H1 (cell line): ENCODE measurements at places on chromosomes 5 and 9. TPM values are rescaled to one million over a fixed set of nuclear protein-coding genes. Genes with fewer than 3 reads are reported as not detected.

The NCS1 gene
- 42.4 and 47.6 TPM in 2 replicates for total RNA-seq

The RAD23B gene
- 162 and 165 TPM in 2 replicates for total RNA-seq

The WNT8A gene
- 0.27 TPM in 1 of 2 replicates, not detected in the other for total RNA-seq

The ASPN gene
- total RNA-seq: not detected in 2 replicates

The DBH gene
- 0.29 TPM in 1 of 2 replicates, not detected in the other for total RNA-seq

The NMUR2 gene
- not detected in 2 replicates for total RNA-seq

The ACTBL2 gene
- not detected in 2 replicates for total RNA-seq

The EPB41L4A gene
- total RNA-seq: 4.6 and 6.1 TPM in 2 replicates

The TCF7 gene
- total RNA-seq: 6.8 and 8.5 TPM in 2 replicates

The N4BP3 gene
- 36.0 and 39.2 TPM in 2 replicates for total RNA-seq

The RBM27 gene
- 42.9 and 44.9 TPM in 2 replicates for total RNA-seq

The KCTD16 gene
- total RNA-seq: 0.10 and 0.24 TPM in 2 replicates

The CAMK2A gene
- 0.23 and 0.28 TPM in 2 replicates for total RNA-seq

The KIAA0825 gene
- total RNA-seq: 0.98 and 1.0 TPM in 2 replicates

The SPINK7 gene
- not detected in 2 replicates for total RNA-seq

The HSPA4 gene
- 411 and 445 TPM in 2 replicates for total RNA-seq

The ERAP2 gene
- total RNA-seq: not detected in 2 replicates

The PPP3R2 gene
- not detected in 2 replicates for total RNA-seq

The IL4 gene
- not detected in 2 replicates for total RNA-seq

The SLC22A4 gene
- total RNA-seq: 0.54 and 0.60 TPM in 2 replicates

The CNTRL gene
- total RNA-seq: 13.9 and 14.3 TPM in 2 replicates

The INSL4 gene
- total RNA-seq: not detected in 2 replicates

The PIP5K1B gene
- total RNA-seq: 6.1 and 7.7 TPM in 2 replicates

The PROB1 gene
- total RNA-seq: 3.1 and 3.3 TPM in 2 replicates

The PCSK1 gene
- total RNA-seq: 2.7 and 3.2 TPM in 2 replicates

The MSX2 gene
- total RNA-seq: 0.38 and 0.47 TPM in 2 replicates

The GMCL2 gene
- 0.13 TPM in 1 of 2 replicates, not detected in the other for total RNA-seq

The CARD9 gene
- total RNA-seq: 0.88 and 1.1 TPM in 2 replicates

The PNPLA7 gene
- total RNA-seq: 0.47 and 0.57 TPM in 2 replicates

The GRM6 gene
- total RNA-seq: not detected in 2 replicates

The GPR151 gene
- total RNA-seq: not detected in 2 replicates

The RGS7BP gene
- 2.3 TPM in 2 replicates for total RNA-seq

The CACFD1 gene
- 13.3 and 13.4 TPM in 2 replicates for total RNA-seq

The TMEM215 gene
- total RNA-seq: 0.36 and 0.67 TPM in 2 replicates

The WNK2 gene
- 87.2 and 89.2 TPM in 2 replicates for total RNA-seq

The SLCO6A1 gene
- total RNA-seq: 0.54 and 0.56 TPM in 2 replicates

The MAMDC2 gene
- total RNA-seq: 15.3 and 15.4 TPM in 2 replicates

The ALDOB gene
- not detected in 2 replicates for total RNA-seq

The KCNV2 gene
- not detected in 2 replicates for total RNA-seq

The IFNA13 gene
- total RNA-seq: not detected in 2 replicates

The TMEM174 gene
- total RNA-seq: not detected in 2 replicates

The PCDHGA7 gene
- 0.73 and 1.1 TPM in 2 replicates for total RNA-seq

The PRRX2 gene
- 5.8 and 7.1 TPM in 2 replicates for total RNA-seq

The LRRC19 gene
- total RNA-seq: not detected in 2 replicates

The ASS1 gene
- 108 and 116 TPM in 2 replicates for total RNA-seq

The ACO1 gene
- 45.4 and 49.8 TPM in 2 replicates for total RNA-seq

The SLC25A2 gene
- not detected in 2 replicates for total RNA-seq

The TXNDC8 gene
- not detected in 2 replicates for total RNA-seq

The LYRM7 gene
- 10.6 and 12.6 TPM in 2 replicates for total RNA-seq

The SAP30L gene
- total RNA-seq: 26.3 and 31.5 TPM in 2 replicates

The LHX6 gene
- total RNA-seq: 1.2 and 1.9 TPM in 2 replicates

The SLU7 gene
- total RNA-seq: 34.1 and 36.8 TPM in 2 replicates

The FUT7 gene
- not detected in 2 replicates for total RNA-seq

The CNTNAP3B gene
- 2.2 and 2.9 TPM in 2 replicates for total RNA-seq

The SPINK1 gene
- 0.48 TPM in 1 of 2 replicates, not detected in the other for total RNA-seq
